ENCODE measurements at places on chromosomes 3 and 15.

GRCh38 chr3:130354430-130354829, 9.0 kb downstream of the COL6A5 start:
- DNase-seq = no peak

DNA sequence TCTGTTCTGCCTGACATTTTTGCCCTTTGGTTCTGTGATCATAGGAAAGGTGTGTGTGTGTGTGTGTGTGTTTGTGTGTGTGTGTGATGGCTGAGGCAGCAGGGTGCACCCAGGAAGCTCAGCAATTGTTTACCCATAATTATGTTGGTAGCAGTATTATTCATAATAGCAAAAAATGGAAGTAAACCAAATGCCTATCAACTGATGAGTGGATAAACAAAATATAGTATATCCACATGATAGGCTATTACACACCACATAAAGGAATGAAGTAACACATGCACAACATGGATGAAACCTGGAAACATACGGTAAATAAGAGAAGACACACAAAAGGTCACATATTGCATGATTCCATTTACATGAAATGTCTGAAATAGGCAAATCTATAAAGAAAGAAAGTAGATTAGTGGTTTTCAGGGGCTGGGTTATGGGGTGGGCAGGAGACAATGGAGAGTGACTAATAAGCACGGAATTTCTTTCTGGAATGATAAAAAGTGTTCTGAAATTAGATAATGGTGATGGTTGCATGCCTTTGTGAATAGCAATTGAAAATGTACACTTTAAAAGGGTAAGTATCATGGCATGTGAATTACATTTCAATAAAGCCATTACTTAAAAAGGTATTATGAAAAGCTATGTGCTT, 167.2 kb downstream of the POLR2M start:
- DNase-seq = no peak

- no peak for DNase-seq
Observed at GRCh38 chr15:34889476-34889875, 80.1 kb downstream of the AQR start.

GRCh38 chr3:13200465-13200864, 127.2 kb upstream of the IQSEC1 start:
- no peak for DNase-seq

DNA sequence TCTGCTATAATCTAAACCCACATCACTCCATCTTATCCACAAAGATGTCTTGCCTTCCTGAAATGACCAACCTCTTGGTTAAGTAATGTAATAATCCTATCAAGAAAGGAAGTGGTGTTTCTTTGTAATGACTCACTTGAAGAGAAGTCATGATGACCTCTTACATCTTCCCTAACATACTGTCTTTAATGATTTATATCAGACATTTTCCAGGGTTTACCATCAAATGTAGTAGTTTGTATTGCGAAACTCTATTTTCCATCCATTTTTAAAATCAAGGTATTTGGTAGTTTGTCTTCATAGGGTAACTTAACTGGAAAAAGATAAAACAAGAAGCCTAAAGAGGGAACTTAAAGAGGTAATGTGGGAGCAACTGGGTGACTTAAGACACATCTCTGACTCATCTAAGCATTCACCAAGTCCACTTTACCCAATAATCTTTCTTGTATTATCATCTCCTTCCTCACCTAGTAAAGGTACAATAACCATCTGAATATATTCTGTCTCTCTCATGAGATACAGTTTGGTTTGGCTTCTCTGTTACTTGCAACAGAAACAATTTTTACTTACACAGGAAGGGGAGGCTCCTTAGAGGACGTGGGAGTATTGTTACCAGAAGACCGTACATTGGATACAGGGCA, 5.7 kb upstream of the MAPK6 start:
- no peak for DNase-seq

- no peak for DNase-seq
Observed at GRCh38 chr15:100001405-100001804, 268.2 kb upstream of the LYSMD4 start.

- DNase-seq = peak; percentile 67
Observed at GRCh38 chr3:184229394-184230080, at the start of gene VWA5B2. Gene VWA5B2, plus strand, starts transcription at chr3:184229585. Its CDS starts 944 bp downstream, at chr3:184230529.

DNA sequence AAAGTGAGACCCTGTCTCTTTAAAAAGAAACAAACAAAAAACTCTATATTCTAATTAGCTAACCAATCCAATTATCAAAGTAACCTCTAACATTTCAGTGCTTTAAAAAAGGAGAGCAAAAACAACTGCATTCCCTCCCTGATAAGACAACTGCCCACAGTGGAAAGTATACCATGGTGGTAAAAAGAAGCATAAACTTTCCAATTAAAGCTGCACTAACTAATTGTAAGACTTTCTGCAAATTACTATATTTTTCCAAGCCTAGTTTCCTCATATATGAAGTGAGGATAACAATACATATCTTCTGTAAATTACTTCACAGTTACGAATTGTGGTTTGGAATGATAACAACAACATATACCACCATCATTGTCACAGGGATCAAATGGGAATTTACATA, 35.5 kb downstream of the STAG1 start:
- DNase-seq = no peak

DNA sequence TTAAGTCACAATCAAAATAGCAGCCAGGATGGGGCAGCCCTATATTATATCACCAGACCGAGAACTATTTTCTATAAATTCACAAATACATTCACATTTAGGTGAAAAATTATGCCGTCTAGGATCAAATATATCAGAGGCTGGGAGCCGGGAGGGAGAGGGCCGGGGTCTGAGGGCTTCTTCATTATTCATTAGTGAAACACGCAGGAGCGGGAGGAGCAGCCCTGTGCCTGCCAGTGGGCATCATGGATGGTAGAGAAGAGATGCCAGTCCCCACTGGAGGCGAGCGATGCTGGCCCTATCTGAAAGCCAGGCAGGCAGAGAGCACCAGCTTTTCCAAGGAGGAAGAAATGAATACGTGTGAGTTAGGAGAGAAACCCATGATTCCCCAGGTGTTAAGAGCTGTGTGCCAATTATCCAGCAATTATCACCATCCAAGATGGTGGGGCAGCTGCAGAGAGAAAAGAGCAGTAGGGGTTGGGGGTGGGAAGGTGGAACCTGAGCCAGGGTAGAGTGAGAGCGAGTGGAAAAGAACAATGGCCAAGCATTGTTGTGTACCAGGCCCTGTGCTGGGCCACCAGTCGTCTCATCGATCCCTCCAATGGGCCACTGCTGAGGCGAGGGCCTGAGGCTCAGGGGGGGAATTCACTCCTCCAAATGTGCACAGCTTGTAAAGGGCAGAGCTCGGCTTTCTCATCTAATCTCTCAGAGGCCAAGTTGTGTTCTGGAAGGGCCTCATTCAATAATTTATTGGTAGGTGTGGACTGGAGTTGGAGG, 261.3 kb upstream of the TLE3 start:
- no peak for DNase-seq

- DNase-seq = no peak
Observed at GRCh38 chr3:5252131-5252530, 64.6 kb downstream of the EDEM1 start.

GRCh38 chr3:46845397-46845859, 17.8 kb downstream of the MYL3 start:
- no peak for DNase-seq

- no peak for DNase-seq
Observed at GRCh38 chr3:156605686-156606605, 51.0 kb upstream of the SSR3 start.

DNA sequence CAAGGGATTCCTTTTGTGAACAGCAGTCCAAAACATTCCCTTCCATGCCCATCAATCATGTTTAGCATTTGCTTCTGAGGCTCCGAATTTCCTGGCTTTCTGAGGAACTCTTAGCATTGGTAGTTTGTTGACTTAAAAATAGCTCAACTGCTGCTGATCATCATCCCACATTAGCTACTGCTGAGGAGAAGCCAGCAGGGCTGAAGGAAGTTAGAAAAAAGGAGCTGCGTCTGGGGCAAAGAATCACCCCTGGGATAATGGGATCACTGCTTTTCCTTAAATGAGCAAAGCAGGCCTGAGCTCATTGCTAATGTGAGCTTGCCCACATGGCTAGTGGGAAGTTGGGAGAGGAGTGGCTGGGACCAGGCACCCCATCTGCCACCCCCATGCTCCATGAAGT, 39.8 kb downstream of the CYP19A1 start:
- DNase-seq = no peak

DNA sequence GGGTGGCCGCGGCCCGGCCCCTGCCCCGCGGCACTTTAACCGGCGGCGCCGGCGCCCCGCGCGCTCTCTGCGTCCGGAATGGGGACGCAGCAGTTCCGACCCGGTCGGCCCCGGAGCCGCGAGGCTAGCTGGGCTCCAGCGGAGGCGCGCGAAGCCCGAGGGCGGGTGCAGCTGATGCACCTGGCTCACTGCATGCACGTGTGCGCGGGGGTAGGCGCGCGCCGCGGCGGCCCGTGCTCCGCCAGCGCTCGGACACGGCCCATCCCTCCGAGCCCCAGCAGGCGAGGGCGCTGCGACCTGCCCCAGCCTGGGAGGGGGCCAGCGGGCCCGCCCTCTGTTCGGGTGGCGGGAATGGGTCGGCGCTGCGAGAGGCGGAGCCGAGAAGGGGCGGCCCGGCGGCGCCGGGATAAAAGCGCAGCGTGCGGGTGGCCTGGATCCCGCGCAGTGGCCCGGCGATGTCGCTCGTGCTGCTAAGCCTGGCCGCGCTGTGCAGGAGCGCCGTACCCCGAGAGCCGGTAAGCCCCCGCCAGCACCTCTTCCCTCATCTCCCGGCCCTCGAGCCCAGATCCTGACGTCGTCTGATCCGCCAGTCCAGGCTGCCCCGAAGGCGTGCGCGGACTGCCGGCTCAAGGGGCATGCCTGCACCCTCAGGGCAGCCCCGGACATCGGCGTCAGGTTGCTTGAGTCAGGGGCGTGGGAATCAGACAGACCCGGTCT, at the start of the genes CHDH and IL17RB:
CHDH (minus strand) TSS at position 286 of the 717 bp plus-strand sequence. CDS start 22,411 bp downstream, outside the sequence.
IL17RB (plus strand) TSS at position 435 of the 717 bp plus-strand sequence; CDS start at position 456, 21 bp downstream.
- no peak for DNase-seq

GRCh38 chr15:35129361-35129760, 44.3 kb upstream of the NANOGP8 start:
- DNase-seq = no peak

DNA sequence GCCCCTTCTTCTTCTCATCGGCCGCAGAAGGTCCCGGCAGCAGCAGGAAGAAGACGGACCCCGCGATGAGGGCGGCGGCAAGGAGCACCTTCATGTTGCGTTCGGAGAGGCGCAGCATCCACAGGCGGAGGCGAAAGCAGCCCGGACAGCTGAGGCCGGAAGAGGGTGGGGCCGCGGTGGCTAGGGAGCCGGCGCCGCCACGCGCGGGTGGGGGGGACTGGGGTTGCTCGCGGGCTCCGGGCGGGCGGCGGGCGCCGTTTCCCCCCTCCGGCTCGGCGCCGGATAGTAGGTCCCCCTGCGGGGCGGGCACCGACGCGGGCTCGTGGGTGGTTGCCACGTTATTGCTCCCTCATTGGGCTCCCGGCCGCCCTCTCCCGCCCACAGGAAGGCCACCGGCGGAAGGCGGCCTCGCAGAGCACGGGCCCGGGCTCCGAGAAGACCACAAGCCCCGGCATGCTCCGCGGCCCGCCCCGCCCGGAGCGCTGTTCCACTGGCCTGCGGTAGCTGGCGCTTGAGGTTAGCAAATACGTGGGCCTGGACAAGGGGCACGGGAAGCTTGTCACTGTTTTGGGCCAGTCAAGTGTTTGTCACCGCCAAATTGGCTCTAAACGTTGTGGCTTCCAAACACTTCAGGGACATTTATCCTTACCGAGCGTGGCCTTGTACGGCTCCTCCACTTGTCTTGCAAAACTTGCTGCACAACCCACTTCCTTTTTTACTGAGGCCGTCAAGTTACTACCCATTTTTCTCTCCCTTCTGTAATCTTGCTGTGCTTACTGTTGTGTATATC, at the start of gene PPIB:
PPIB (minus strand) TSS at position 154 of the 790 bp plus-strand sequence; CDS start at position 118, 36 bp downstream.
- peak; percentile 95 for DNase-seq

GRCh38 chr3:64272842-64273241, 47.6 kb upstream of the PRICKLE2 start:
- no peak for DNase-seq

GRCh38 chr3:43181202-43181821, 75.4 kb upstream of the POMGNT2 start:
- peak; percentile 55 for DNase-seq

DNA sequence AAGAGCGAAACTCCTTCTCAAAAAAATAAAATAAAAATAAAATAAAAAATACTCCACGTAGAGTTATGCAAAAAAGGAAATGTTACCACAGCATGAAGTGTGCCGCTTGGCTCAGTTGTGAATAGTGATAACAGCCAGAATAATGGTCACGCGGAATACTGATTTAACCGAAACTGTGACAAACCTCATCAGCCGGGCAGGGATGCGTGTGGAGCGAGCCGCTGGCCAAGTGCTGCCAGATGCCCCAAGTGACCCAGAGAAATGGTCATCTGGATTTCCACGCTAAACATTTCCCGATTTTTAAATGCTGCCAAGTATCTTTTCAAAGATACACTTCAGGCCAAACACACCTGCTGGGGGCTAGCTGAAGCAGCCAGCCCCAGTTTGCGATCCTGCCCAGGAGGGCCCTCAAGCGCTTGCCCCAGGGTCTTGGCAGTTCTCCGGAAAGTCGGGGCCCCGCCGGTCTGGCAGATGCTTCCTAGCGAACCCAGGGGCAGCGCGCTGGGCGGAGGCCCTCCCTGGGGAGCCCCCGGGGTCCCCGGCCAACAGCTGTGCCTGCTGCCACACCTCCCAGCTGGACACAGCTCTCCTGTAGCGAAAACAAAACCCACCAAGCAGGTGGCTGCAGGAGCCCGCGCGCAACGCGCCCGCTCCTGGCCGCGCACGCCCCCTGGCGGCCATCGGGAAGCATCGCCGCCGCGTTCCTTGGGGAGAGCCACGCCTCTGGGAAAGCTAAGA, 35.1 kb downstream of the CMTM6 start:
- peak; percentile 77 for DNase-seq

DNA sequence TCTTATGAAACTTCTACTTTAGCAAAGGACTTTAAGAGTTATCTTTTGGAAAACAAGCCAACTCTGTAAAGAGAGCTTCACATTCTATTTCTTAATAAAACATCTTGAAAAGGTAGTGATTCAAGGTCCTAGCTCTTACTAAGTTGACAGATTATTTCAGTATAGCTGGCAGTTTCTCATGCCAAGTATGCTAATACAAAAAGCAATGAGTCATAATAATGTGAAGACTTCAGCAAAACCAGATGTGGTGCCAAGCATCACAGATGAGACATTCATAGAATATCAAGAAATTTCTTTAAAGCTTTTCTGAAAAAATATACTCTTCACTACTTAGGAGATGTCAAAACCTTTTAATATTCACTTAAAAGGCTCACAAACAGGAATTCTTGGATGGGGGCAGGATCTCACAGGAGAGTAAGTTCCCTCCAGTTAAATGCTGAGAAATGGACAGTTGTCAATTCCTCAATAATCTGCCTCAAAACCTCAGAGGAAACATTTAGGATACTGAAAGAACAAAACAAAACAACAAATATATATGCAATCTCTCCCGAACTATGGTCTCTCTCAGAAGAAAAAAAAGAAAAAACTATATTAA, 45.6 kb downstream of the DCBLD2 start:
- DNase-seq = no peak

DNA sequence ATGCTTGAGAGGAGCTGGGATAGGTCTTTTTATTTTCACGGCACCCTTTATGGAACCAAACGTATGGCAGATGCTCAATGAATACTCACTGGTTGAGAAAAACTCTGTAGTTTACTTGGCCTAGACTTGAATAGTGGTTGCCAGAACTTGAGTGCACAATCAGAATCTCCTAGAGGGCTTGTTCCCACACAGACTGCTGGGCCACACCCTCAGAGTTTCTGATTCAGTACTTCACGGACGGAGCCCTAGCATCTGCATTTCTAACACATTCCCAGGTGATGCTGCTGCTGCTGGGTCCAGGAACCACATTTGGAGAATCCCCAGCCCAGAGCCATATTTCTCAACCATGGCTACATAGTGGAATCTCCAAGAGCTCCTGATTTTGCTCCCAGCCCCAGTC, 24.6 kb downstream of the CA12 start:
- DNase-seq = no peak

GRCh38 chr3:127158614-127159229, 34.2 kb upstream of the PRR23E start:
- DNase-seq = no peak
